ENCODE measurements at places on chromosomes 2 and 18.

GRCh38 chr2:155021618-155022017 lies 323.1 kb downstream of the KCNJ3 start:
- DNase-seq: no peak

GRCh38 chr2:206783718-206784117 lies 18.3 kb downstream of the FASTKD2 start:
- no peak for DNase-seq

- DNase-seq: no peak
These were observed 193.2 kb downstream of the INO80D start for GRCh38 chr2:205892665-205893259.

GRCh38 chr2:151775057-151775740 lies 40.9 kb upstream of the NEB start:
- DNase-seq: no peak

DNA sequence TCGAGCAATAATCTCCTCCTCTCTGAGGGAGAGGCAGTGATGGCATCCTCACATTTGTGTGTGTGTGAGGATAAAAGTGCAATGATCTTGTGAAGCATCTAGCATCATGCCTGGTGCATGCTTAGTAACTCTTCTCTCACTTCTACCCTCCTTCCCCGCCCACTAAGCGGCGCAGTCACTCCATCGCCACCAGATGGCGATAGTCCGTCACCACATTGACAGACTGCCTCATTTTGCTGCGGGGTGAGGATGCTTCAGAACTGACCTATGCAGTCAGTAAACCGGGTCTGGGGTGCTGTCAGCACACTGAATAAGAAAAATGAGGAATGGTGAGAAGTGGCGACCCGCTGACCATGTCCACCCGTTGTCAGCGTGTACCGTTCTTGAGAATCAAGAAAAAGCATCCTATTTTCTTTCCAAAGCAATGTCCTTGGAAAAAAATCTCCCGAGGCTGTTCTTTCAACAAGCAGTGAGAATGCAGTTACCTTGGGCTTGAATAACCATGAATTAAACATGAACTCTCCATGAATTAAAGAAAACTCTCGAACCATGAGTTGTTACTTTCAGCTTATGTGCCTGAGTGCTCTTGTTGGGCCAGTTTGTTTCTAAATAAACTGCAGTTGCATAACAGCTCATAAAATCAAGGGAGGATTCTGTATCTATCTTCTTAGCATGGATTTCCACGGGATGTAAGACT lies 37.3 kb upstream of the TMEM177 start:
- peak; percentile 86 for DNase-seq

Measured in natural killer cell (primary cell).